Amniotic stem cell (primary cell): ENCODE measurements at places on chromosomes 1 and 21.
A peak's percentile ranks its signal among the peaks of the same experiment; 100 is the strongest.

- DNase-seq, result peak; percentile 28
These were observed 20.4 kb upstream of the GNG12 start for GRCh38 chr1:67853704-67854103.

- no peak for DNase-seq
These were observed 3.4 kb downstream of the IGSF21 start for GRCh38 chr1:18110968-18111367.

GRCh38 chr1:212698467-212699103, 1.1 kb downstream of the BATF3 start:
- no peak for DNase-seq

DNA sequence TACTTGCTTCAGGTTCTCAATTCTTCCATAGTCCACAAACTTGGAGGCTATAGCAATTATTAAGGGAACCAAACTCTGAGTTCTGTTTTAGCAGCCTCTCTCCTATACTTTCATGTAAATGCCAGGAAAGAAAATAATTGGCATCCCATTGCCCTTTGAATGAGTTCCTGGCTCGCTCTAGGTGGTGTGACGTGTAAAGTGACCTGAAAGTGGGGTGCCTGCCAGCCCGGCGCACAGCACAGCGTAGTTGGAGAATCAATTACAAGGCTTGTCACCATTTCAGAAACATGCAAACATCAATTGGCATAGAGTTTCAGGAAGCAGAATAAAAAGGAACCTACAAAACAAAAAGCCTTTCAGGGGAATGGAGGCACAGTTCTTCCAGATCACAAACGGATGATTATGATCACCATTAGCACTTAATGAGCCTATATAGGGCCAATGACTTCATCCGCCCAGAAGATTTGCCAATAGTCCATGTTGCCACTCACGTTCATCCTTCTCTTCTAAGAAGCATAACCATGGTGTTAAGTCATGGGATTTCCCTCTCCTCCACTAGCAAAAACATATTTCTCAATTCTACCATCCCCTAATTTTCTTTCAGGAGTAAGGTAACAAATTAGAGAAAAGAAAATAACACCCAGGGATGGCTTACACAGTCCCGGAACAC, 354.6 kb upstream of the ADGRL2 start:
- DNase-seq, result no peak

GRCh38 chr21:32572574-32573420, 12.5 kb downstream of the TCP10L start:
- DNase-seq, result no peak

- no peak for DNase-seq
These were observed 2.0 kb downstream of the GFI1 start for GRCh38 chr1:92484472-92485380.

DNA sequence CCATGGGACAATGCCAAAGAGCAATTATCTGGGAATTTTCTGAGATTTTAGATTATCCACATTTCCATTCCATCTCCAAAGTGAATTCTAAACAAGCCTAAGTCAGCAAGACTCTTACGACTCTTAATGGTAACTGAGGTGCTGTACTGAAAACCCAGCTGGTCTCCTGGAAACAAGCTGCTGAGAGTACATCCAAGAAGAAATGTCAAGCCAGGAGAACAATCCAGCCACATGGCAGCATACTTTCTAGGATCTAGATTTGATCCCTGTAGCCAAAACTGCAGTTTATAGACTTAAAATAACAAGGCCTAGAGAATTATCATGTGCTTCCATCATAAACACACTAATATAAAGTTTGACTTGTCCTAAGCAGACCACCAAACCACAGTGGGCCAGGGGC, 45.8 kb downstream of the KCNH1 start:
- no peak for DNase-seq

DNA sequence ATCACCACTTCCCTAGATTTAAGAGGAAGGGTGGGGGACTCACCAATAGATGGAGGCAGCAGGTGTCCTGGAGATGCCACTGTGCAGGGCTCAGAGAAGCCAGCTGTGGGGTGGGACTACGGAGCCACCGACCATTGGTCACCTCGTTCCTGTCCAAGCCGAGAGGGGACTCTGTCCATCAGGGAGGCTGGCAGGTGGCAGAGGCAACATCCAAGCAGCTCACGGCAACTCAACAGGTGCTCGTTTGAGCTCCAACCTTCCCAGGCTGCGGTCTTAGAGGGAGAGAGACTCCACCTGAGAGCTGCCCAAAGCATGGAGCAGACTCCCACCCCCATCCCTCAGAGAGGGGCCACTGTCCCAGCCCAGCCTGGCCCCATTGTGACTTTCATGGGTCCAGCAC, 71.4 kb downstream of the IGSF21 start:
- no peak for DNase-seq

DNA sequence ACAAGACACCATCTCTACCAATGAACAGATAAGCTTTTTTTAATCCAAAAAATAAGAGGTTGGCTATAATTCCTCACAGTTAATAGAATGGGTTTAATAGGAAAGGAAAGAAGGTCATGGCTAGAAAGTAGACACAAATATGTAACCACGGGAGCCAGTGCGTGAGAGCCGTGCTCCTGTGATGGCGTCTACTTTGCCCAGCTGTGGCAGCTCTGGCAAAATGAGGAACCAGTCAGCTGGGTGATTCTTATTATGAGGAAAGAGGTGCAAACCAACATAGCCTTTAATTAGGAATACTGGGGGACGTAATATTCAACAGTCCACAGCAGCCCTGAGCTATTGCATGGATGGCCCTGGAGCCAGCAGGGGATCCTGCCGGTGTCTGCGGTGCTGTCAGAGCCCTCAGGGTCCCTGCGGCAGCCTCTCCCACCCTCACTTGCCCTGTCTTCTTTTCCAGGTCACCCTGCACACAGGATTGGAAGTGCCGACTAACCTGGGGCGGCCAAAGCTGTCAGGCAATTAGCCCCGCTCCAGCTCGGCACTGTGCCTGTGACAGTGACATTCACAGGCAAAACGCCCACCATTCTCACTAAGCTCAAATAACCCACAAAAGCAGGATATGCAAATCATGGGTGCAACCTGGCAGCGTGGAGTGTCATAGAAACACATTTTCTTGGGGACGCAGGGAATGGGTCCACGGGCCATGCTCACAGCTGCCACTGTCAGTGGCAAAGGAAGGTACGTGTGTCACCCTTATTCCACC, 25.9 kb upstream of the GNPAT start:
- DNase-seq, result no peak

DNA sequence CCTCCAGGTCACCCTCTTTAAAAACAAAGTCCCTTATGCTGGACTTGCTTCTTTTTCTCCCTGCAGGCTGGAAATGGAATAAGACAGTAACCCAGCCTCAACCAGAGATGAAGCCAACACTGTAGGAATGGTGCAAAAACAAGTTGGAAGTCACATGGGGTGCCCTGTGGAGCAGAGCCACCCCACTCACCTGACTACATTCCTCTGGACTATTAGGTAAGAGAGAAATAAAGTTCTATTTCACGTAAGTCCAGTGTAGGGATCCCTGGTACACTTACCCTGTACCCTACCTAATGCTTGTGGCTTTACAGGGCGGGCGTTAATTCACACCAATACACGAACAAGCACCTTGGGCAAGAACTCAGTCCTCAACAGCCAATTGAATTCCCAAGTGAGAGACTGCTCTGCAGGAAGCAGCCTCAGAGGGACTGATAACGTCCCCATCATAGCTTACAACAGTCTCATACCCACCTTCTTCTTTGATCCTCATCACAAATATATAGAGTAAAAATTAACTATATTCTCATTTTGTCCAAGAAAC, 112.5 kb upstream of the FGGY start:
- DNase-seq, result no peak

DNA sequence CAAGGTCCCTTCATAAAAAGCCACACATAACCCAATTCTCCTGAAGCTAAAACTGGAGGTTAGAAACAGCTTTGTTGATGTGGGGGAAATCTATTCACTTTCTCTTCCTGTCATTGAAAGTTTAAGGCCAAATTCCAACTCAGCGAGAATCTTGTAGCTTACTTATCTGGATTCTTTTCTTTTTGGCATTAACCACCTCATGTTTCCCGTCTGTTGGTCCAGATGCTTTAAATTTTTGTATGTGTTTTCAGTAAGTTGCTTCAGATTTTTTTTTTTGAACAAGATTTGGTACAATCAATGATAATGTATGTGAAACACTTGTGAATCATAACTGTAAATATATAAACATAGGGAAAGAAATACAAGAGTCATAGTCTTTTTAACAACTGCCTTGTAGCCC, 33.7 kb upstream of the NEK7 start:
- DNase-seq, result peak; percentile 37

DNA sequence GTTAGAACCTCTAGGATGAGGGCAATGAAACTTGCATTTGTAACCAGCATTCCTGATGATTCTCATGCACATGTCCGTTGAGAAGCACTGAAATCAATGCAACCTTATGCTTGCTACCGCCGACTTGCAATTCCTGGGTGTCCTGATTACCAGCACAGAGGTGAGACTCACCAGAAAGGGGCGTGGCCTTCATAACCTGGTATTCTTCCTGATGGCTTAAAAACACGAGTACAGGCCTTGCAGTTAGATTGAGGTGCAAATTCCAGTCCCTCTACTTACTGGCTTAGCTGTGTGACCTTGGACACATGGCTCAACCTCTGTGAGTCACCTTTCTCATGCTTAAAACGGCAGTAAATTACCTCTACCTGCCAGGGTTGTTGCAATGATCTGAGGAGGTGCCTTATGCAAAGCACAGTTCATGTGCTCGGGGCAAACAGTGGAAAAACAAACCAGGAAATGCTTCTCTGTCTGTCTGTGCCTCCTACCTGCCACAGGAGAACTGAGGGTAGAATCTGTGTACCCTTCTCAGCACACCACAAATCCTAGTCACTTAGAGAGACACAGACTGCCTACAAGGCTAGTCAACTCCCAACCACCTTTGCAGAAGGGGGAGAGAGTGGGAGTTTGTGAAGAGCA, 39.1 kb upstream of the ECE1 start:
- no peak for DNase-seq

GRCh38 chr1:21492356-21492625, 16.9 kb upstream of the ALPL start:
- DNase-seq, result no peak

- DNase-seq, result no peak
These were observed 216.1 kb upstream of the TMEM51 start for GRCh38 chr1:14937288-14937949.
